ENCODE measurements at places on chromosomes 1 and 21.

DNA sequence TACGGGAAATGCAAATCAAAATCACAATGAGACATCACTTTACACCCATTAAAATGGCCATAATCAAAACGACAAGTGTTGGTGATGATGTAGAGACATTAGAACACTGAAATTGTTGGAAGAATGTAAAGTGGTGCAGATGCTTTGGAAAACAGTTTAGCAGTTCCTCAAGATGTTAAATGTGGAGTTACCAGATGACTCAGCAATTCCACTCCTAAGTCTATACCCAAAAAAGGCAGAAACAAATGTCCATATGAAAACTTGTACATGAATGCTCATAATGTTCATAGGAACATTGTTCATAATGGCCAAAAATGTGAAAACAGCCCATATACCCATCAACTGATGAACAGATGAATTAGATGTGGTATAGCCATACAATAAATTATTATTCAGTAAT, 267.4 kb downstream of the KCNH1 start:
- DNase-seq, result no peak

GRCh38 chr1:233295975-233296322, 424 bp upstream of the PCNX2 start:
- no peak for DNase-seq

DNA sequence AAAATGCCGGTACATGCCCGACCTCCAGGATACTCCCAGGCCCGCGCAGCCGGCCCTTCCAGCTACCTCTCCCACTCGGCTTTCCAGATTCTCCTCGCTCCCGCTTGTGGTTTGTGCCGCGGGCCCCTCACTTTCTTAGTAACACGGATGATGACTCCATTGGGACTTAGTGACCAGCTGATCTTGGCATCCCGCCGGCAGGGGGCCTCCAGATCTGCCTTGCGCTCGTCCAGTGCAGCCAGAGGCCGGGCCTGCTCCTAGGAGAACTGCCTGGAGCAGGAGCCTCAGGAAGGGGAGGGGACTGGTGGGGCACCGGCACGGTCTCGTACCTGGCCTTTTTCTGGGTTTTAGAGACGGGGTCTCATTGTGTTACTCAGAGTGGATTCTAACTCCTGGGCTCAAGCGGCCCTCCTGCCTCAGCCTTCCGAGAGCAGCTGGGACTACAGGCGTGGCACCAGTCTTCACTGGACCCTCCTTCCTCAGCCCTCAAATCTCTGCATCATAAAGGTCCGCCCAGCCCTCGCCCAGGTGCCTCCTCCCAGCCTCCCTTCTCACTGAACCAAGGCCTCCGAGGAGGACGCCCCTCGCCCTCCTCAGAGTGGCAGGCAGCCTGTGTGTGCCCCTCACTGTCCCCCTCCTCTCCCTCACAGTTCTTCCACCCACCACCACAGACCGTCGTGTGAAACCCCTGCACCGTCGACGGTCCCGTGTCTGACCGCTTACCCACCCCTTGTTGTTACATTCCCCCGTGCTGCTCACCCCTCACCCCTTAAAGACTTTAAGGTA, 78.6 kb downstream of the SLC25A24 start:
- no peak for DNase-seq

GRCh38 chr1:215375381-215375780, 191.7 kb upstream of the KCTD3 start:
- no peak for DNase-seq

DNA sequence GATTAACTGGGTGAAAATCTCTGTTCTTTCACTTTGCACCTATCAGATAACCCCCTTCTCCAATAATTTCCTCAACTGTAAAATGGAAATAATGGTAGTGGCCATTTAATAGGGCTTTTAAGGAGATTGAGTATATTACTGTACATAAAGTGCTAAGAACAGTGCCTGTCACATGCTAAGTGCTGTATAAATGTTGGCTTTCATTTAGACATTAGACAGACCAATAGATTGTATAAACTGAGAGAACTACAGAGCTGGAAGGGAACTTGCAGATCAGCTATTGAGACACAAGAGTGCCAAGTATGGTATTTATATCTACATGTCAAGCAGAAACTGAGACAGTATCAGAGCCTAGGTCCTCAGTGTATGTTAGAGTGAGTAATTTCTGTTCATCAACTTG, 934.7 kb downstream of the PLA2G4A start:
- DNase-seq, result no peak

DNA sequence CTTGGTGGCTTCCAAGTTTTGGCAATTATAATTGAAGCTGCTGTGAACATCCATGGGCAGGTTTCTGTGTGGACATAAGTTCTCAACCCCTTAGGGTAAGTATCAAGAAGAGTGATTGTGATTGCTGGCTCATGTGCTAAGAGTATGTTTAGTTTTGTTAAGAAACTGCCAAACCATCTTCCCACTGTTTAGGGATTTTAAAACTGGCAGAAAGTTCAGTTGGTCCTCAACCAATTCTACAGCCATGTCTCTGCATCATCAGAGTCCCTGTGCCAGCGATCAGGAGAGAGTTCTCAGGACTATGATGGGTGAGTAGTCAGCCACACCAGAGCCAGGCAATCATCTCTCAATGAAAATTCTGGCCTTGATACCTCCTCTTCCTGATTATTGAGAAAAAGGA, 193.8 kb downstream of the ZC3H11B start:
- no peak for DNase-seq

GRCh38 chr21:35811191-35811806, 249.0 kb downstream of the SETD4 start:
- DNase-seq, result no peak

DNA sequence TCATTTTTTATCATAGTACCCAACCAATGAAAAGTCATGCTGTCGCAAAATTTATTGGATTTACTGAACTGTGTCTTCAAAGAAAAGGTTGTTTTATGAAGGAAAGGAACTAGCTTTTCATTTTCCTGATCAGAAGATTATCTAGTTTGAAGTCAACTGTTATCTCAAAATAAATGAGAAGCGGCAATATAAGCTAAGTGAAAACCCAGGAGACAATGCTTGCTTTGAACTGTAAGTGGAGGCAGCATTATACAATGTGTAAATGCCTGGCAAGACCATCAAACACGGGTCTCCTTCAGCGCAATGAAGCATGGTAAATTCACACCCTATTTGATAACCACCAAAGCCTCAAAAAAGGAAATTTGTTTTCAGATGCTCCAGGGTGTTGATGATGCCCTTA, 134.4 kb upstream of the PTBP2 start:
- DNase-seq, result no peak

DNA sequence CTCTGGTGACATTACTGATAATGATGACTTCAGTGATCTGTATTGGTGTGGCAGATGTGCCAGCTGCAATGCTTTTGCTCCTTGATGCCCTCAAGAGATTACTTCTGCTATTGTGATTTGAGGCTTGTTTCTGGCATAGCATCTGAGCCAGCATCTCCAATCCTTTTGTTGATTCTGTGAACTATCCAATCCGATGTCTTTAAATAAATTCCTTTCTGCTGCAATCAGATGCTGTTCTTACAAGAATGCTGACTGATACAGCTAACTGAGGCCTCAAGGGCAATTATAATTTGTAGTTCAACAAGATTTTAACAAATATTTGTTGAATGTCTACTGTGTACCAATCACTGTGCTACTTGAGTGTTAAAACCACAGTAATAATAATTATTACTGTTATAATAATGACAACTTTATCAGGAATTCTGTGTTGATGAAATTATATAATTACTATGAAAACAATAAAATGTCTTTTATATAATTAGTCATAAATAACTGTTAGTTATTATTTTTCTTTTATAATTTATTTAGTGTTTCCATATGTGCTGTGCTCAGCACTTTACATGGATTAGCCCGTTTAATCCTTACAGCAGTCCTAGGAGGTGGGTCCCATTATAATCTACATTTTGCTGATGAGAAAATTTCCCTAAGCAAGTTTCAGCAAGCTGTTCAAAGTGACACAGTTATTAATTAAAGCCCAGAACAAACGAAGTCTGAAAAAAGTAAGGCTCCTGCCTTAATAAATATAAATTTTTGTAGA, 308.2 kb downstream of the BRINP3 start:
- no peak for DNase-seq

DNA sequence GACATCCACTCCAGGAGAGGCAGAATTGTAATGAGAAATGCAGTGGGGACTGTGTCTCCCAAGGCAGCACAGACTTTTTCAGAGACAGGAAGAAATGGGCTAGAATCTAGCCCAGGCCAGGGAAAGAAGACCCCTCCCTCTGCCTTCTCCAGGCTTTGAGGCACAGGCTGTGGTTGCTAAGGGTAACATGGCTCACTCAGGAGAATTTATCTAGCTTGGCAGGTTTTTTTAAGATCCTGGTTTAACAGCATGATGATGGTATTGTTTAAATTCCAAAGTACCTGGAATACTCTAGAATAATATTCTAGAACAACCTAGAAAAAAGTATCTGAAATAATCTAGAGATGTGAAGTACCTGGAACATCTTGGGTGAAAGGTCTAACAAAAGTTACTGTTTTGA, 125.6 kb downstream of the URB2 start:
- DNase-seq, result no peak

DNA sequence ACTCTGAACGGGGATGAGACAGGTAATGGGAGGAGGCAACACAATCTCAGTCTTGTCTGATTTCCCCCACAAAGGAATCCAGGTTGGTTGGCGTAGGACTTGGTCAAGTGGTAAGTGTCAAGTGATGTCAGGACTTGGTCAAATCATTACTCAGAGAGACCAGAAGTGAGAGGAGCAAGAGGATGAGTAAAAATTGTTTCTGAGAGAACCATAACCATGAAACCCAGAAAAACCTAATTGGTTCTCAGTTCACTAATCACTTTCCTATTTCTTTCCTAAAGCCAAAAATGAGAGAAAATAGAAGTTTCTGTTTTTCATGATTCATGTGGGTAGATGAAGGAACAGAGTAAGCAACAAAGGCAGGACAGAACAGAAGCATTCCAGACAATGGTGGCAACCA, 5.0 kb downstream of the PHC2 start:
- no peak for DNase-seq

DNA sequence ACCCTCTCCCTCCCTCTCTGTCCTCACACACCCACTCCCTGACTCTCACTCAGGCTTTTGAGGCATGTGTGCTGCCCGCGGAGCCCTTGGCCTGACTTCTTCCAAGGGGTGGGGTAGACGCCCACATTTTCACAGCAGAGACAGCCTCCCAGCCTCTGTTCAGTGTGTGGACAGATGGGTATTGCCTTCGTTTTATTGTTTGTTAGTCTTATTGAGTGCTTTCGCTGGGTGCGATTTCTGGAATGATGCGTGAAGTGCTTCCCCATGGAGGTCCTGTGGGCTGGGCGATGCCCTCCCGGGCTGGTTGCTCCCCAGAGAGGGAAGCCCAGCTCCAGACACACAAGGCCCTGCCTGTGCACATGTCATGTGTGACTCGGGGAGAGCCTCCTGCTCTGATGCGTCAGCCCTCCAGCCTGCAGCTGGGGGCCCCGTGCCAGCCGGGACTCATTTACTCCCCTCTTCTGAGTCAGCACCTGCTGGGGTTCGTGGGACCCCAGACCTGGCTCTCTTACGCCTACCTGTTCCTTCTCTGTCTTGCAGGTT, 14.7 kb downstream of the PDXK start:
- peak; percentile 51 for DNase-seq

- DNase-seq, result no peak
Observed at GRCh38 chr1:245541369-245541768, 386.6 kb downstream of the KIF26B start.

- DNase-seq, result no peak
Observed at GRCh38 chr1:29465755-29466154, 229.4 kb downstream of the PTPRU start.

GRCh38 chr1:77063118-77063517, 156.1 kb downstream of the PIGK start:
- no peak for DNase-seq

GRCh38 chr1:200982071-200982945, 41.2 kb downstream of the KIF21B start:
- DNase-seq, result no peak

- no peak for DNase-seq
Observed at GRCh38 chr1:50705041-50705440, 255.0 kb downstream of the FAF1 start.

GRCh38 chr1:241419986-241420385, 63.0 kb upstream of the RGS7 start:
- no peak for DNase-seq

DNA sequence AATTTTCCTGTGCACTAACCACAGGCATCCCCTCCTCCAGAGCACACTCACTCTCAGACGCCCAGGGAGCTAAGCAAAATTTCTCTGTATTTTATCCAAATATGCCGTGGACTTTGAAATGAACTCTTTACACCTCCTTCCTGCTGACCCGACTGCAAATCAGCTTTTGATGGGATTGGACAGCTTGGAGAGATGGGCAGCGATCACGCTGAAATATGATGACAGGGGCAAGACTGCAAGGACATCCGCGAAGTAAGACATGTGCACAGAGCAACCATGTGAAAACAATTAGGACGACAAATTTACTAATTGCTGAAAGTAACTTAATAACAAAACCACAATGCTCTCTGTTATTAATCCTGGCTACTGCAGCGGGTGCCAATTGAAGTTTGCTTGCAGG, 64.6 kb upstream of the CLDN14 start:
- no peak for DNase-seq

GRCh38 chr1:197438010-197438790, 170.1 kb downstream of the CRB1 start:
- no peak for DNase-seq

GRCh38 chr1:115224636-115225035, 113.4 kb downstream of the NGF start:
- no peak for DNase-seq

DNA sequence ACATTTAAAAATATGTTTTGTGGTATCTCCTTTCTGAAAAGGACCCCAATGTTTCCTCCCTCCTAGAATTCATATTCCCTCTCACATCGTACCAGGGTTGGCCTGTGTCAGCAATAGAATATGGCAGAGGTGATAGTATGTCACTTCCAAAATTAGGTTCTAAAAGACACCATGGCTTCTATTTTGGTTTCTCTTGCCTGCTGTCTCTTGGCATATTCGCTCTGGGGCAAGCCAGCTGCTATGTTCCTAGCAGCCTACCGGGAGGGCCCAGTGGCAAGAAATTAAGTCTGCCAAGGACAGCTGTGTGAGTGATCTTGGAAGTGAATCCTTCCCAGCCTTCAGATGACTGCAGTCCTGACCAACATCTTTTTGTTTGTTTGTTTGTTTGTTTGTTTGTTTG, 92.9 kb upstream of the PPM1J start:
- DNase-seq, result no peak

- DNase-seq, result no peak
Observed at GRCh38 chr1:160772331-160772730, 23.6 kb upstream of the LY9 start.

- no peak for DNase-seq
Observed at GRCh38 chr1:160001440-160001839, 30.4 kb downstream of the PIGM start.

GRCh38 chr1:200905411-200906052, 10.8 kb downstream of the INAVA start:
- no peak for DNase-seq

GRCh38 chr1:1359664-1360468, 1.5 kb upstream of the MXRA8 start:
- no peak for DNase-seq
